ENCODE measurements at places on chromosomes 2 and 18.

- no peak for DNase-seq
Observed at GRCh38 chr2:151482171-151482725, 72.5 kb downstream of the RIF1 start.

GRCh38 chr2:28702878-28703277 is 48.8 kb upstream of the PPP1CB start:
- DNase-seq, result no peak

DNA sequence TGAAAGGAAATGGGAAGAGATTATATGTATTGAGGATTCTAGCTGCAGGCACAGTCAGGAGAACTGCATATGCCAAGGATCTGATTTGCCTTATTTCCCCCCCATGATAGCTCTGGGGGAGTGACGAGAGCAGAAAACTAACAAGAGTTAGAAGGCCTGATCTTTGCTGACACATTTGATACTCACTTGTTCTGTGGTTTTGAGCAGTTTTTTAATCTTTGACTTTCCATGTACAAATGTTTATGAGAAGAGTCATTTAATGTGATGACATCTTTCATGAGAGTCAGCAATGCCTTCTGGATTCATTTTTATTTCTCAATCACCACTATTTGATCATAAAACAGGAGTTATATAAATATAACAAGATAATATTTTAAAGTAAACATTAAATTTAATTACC is 12.7 kb upstream of the SERPINB7 start:
- no peak for DNase-seq

DNA sequence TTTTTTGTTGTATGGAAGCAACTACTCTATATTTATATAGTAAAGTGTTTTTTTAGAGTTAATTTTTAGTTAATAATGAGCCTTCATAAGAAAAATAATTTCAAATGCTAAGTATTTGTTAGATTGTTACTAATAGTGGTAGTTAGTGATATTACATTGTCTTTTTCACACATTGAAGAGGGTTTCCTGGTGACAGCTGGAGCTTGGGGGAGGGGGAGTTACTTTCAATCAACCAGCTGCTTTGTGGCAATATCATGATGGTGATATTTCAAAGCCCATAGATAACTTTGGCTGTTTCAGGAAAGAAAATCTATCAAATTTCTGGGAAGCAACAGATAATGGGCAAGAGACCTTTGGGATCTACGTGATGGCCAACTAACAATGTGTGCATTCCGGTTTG is 4.1 kb downstream of the RHBDD1 start:
- no peak for DNase-seq

DNA sequence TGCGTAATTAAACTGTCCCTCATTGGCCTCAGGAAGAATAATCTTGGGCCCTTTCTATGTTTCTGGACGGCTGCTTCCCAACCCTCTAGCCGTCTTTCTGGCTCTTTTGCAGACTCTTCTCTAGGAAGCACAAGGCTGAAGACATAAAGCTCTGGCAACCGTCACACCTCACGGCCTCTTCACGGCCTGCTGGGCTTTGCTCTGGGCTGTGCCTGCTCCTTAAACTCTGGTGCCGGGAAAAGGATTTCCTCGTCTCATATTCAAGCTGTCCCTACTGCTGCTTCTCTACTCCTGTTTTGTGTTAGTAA is 36.0 kb upstream of the WIPF1 start:
- DNase-seq, result peak; percentile 49

DNA sequence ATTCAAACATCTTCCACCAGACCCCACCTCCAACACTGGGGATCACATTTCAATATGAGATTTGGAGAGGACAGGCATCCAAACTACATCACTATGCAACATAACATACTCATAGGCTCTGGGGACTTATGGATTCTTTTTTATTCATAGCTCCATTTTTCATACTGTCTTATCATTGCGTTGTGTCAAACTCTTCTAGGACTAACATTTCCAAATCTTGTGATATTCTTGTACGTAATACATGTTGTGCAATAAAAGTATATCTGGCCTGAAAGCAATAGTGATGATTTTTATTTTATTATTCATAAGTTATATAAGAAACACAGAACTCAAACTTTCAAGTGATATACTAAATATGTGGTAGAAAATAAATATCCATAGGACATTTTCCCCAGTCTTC is 60.6 kb upstream of the ACTR3 start:
- DNase-seq, result no peak

- DNase-seq, result no peak
Observed at GRCh38 chr2:86012007-86012712, 93.5 kb downstream of the POLR1A start.

DNA sequence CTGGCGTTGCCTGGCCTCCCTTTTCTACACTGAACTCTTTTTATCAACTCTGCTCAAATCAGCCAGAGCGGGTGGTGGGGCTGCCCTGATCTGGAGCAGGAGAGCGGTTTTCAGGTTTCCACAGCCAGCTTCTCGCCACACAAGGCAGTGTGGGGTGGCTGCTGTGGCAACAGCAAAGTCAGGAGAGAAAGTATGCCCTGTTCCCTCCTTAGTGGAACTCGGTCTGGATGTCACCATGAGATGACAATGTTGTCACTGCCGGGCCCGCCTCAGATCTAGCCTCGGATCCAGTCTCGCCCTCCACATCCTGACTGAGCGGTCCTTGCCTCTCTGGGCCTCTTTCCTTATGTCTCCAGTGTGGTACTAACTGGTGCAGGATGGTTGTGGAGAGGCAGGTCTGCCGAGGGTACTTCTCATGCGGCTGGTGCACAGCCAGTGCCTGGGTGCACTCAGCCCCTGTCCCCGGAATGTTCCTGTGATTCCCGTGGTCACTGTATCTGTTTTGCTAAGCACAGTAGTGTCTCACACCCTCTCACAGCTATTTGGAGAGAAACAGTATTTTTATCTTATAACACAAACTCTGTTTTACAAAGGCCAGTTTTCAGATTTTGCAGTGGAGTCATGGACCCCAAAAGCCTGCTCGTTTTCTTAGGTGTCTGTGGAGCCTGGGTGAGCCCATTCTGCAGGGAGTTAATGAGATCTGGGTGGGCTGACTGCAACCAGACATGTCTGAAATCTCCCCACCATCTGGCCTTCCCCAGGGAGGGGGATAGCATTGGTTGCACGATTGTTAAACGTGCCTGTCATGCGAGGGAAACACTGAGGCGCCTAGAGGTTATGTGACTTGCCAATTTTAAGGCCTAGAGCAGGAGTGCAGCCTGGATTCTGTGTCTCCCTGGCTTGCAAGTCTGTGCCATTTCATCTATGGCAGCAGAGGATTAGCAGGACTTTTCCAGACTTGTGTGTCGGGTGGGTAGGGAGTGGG is 261.1 kb upstream of the AGAP1 start:
- no peak for DNase-seq

DNA sequence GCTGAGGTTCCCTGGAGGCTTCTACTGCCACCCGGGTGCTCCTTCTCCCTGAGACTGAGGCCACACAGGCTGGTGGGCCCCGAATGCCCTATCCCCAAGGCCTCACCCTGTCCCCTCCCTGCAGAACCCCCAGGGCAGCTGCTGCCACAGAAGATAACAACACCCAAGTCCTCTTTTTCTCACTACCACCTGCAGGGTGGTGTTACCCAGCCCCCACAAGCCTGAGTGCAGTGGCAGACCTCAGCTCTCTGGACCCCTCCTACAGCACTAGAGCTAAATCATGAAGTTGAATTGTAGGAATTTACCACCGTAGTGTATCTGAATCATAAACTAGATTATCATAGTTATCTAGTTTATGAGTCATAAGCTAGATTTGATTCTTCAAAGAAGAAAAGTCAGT is 7.3 kb upstream of the CENPA start:
- DNase-seq, result peak; percentile 37

GRCh38 chr2:44740678-44741077 is 200.8 kb upstream of the SIX3 start:
- peak; percentile 69 for DNase-seq

GRCh38 chr2:195863564-195863963 is 205.1 kb downstream of the DNAH7 start:
- no peak for DNase-seq

DNA sequence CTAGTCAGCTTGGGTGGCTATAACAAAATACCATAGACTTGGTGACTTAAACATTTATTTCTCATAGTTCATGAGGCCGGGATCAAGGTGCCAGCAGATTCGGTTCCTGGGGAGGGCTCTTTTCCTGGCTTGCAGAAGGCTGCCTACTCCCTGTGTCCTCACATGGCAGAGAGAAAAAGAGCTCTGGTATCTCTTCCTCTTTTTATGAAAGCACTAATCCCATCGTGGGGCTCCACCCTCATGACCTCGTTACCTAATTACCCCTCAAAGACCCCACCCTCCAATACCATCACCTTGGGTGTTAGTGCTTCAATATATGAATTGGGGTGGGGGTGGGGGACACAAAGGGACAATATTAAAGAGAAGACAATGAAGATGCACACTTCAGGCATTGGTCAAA is 67.1 kb upstream of the CCBE1 start:
- no peak for DNase-seq

GRCh38 chr2:173734797-173735196 is 230.4 kb downstream of the SP3 start:
- no peak for DNase-seq

- no peak for DNase-seq
Observed at GRCh38 chr2:109376115-109376514, 237.7 kb downstream of the SEPTIN10 start.

GRCh38 chr18:48975817-48976649 is 25.3 kb upstream of the SMAD7 start:
- no peak for DNase-seq

DNA sequence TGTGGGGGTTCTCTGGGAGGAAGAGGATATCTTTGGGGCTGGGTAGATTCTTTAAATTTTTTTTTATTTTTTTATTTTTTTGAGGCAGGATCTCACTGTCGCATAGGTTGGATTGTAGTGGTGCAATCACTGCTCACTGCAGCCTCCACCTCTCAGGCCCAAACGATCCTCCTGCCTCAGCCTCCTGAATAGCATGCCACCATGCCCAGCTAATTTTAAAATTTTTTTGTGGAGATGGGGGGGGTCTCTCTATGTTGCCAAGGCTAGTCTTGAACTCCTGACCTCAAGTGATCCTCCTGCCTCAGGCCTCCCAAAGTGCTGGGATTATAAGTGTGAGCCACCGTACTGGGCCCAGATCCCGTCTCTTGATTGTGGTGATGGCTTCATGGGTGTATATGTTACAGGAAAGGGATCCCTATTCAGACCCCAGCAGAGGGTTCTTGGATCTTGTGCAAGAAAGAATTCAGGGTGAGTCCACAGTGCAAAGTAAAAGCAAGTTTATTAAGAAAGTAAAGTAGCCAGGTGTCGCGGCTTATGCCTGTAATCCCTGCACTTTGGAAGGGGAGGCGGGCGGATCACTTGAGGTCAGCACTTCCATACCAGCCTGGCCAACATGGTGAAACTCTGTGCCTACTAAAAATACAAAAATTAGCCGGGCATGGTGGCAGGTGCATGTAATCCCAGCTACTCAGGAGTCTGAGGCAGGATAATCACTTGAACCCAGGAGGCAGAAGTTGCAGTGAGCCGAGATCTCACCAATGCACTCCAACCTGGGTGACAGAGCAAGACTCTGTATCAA is 2.0 kb upstream of the C2orf68 start:
- DNase-seq, result no peak

DNA sequence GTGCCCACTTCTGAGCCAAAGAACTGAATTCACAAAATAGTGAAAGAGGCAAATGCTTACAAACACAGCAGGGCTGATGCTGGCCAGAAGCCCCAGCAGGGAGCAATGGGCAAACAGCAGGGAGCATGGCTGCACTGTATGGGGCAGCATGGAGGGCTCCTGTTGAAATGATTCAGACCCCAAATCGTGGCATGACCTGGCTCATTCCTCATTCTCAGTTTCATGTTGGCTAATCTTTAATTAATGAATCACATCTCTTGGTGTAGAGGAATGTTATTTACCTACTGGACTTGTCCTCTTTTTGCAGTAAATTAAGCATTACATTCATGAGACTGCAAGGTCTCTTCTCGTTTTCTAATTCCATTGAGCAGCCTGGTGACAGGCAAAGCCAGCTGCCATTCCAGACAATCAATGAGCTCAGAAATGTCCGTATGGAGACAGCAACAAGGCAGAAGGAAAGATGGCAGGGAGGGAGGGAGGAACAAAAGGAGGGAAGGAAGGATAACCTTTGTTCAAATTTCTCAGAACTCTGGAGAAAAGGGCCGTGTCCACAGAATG is 84.9 kb upstream of the ST8SIA3 start:
- DNase-seq, result no peak

- no peak for DNase-seq
Observed at GRCh38 chr2:223235986-223236385, 184.0 kb downstream of the KCNE4 start.

DNA sequence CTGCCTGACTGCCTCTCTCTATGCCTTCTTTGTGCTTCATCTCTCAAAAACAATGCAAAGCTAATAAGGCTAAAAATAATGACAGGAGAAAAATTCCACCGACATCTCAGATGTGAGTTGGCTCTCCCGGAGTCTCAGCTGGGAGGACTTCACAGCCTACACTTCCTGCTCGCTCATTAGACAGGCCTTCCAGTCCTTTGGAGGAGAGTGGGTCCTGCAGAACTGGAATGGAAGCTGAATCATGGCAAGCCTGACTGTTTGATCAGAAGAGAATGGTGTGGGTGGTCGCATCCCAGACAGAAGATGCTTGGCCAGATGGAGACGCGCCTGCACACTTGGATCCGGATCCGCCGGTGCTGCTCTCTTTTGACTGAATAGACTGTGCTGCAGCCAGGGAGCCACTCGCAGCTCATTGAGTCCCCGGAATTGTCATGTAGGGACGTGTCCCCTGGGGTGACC is 49.7 kb downstream of the TRIB2 start:
- no peak for DNase-seq

DNA sequence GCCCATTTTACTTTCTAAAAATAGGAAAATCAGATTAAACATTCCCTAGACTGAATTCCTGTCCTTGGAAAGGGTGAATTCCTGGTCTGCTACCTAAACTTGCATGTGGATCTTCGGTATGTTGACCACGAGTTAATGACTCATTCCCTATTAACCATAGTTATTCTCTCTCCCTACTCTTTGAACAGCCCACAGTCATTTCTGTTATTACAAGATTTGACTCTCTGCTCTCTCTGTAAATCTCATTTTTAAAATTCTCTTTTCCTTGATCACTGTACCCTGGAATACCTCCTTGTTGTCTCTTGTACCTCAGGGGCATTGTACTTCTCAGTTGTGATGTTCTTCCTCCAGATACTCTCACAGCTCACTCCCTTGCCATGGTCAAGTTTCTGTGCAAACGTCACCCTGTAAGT is 92.0 kb upstream of the GULP1 start:
- DNase-seq, result no peak

GRCh38 chr18:23189768-23190661 is 54.7 kb downstream of the CABLES1 start:
- no peak for DNase-seq

DNA sequence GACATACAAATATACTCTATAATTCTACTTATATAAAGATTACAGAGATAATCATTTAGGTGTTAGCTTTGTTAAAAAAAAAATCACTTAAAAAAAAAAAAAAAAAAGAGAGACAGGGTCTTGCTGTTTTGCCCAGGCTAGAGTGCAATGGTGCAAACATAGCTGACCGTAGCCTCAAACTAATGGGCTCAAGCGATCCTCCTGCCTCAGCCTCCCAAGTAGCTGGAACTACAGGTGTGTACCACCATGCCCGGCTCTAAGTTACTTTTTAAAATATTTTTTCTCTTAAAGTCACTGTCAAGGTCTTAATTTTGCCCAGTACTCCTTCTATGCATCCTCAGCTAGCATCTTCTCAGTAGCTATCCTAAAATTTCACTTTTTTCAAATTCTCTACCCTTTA is 77.2 kb upstream of the SLC25A52 start:
- DNase-seq, result no peak

GRCh38 chr2:24924732-24925131 is 4.7 kb upstream of the ADCY3 start:
- peak; percentile 33 for DNase-seq

Measured in hematopoietic multipotent progenitor cell treated with erythropoietin and hydrocortisone succinate and interleukin-3 and kit ligand, for 8 days (in vitro differentiated cells).